ENCODE measurements at places on chromosomes 5 and 9.

DNA sequence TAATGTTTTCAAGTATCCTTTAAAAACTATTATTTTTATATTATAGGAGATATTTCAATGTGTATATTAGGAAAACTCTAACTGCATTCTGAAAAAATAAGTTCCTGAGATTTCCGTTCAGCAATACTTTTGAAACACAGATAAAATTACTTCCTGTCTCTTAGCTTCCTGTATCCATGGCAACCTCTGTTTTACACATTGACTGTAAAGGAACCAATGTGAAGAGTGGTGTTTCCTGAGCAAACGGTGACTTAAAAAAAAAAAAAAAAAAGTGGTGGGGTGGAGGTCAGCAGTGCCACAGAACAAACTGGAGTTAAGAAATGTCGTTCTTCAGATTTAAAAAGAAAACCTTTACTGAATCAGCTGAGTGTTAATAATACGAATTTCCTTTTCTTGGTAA is at the start of gene LRRC70:
Gene LRRC70 (plus strand): TSS at position 280 of the 400 bp plus-strand sequence. CDS start 620 bp downstream, outside the sequence.
- peak; percentile 1 for DNase-seq

GRCh38 chr5:57171816-57172465 is 1.9 kb upstream of the GPBP1 start:
- peak; percentile 51 for DNase-seq

GRCh38 chr9:107105784-107106183 is 177.3 kb upstream of the RAD23B start:
- no peak for DNase-seq

DNA sequence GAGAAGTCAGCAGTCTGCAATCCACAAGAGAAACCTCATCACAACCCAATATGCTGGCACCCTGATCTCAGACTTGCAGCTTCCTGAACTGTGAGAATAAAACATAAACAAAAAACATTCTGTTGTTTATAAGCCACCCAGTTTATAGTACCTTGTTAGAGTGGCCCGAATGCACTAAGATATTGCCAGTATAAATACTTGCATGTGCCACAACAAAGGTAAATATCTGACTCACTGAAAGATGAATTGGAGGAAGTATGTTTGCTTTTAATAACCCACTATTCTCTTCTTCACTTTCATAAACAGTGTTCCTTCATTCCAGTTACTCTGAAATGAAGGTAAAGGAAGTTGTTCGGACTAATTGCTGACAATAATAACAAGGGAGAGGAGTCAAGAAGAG is 1163.4 kb upstream of the CDH6 start:
- no peak for DNase-seq

DNA sequence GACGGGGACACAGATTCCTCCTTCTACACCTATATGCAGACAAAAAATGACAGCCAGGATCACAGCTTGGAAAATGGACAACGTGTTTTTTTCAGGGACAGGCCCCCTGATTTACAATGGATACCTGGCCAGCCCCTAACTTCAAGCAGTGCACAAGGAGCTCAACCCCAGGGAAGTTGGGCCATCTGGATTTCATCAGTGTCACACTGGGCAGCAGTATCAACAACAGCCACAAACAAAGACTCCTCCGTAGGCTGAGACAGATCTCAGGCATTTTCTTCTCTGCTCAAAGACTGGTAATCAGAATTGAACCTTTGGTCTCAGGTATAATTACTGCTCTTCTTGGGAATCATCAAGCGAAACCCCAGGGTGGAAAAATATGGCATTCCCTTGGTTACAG is 374.0 kb downstream of the ZNF608 start:
- DNase-seq: no peak

- DNase-seq: no peak
These were observed 22.0 kb upstream of the EMB start for GRCh38 chr5:50463047-50463446.

DNA sequence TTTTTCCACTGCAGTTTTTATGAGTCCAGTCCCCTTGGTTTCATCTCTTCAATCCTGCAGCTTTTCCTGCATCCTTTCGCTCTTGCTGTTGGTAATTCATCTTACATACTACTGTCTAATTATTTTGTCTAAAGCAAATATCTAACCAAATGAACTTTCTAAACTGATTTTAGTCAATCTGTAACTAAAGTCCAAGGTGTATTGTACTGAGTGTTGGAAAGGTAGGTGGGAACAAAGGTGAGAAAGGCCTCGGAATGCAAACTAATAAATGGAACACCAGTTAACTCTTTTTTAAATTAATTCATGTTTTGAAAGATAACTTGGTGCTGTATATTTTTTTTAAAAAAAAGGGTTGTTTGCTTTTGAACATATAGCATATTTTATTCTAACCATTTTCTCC is 152.7 kb upstream of the CYLC2 start:
- no peak for DNase-seq

DNA sequence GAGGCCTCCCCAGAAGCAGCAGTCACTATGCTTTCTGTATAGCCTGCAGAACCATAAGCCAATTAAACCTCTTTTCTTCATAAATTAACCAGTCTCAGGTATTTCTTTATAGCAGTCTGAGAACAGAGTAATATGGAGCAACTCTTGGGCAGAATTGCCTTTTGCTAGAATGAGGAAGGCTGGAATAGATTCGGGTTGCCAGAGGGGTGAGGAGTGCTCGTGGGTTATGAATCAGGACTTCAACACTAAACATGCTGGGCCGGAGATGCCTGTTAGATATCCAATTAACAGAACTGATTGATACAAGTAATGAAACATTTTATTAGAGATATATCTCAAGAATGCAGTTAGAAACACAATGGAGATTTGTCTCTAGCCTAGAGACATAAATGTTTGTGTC is 140.9 kb upstream of the MAP3K1 start:
- no peak for DNase-seq

- DNase-seq: no peak
These were observed 5.0 kb upstream of the SET start for GRCh38 chr9:128684065-128684324.

GRCh38 chr9:13279284-13280141 is at the start of gene MPDZ:
Gene MPDZ (minus strand): TSS chr9:13279692. CDS start chr9:13250315, 29,377 bp downstream.
- no peak for DNase-seq

DNA sequence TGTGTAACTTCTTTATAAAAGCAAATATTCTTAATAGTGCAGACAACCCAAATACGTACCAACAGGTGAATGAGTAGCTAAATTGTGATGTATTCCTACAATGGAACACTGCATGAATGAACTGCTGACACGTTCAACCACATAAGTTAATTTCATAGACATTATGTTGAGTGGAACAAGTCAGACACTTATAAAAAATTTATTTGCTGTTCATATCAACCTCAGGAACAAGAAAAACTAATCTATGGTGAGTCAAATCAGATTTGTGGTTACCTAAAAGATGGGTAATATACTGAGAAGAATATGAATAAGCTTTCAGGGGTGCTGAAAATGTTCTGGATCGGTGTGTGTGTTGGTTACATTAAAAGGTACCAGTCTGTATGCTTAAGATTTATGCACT is 35.7 kb downstream of the INVS start:
- no peak for DNase-seq

All from T-helper 22 cell (primary cell).